Activated T-cell treated with anti-CD3 and anti-CD28 coated beads, Interleukin-2, amount 50 U/mL, for 72 hours (primary cell): ENCODE measurements at places on chromosomes 2 and 18. TPM values are rescaled to one million over a fixed set of nuclear protein-coding genes. Genes with fewer than 3 reads are reported as not detected.

LTBP1 gene
- 0.50 TPM for total RNA-seq

DNA sequence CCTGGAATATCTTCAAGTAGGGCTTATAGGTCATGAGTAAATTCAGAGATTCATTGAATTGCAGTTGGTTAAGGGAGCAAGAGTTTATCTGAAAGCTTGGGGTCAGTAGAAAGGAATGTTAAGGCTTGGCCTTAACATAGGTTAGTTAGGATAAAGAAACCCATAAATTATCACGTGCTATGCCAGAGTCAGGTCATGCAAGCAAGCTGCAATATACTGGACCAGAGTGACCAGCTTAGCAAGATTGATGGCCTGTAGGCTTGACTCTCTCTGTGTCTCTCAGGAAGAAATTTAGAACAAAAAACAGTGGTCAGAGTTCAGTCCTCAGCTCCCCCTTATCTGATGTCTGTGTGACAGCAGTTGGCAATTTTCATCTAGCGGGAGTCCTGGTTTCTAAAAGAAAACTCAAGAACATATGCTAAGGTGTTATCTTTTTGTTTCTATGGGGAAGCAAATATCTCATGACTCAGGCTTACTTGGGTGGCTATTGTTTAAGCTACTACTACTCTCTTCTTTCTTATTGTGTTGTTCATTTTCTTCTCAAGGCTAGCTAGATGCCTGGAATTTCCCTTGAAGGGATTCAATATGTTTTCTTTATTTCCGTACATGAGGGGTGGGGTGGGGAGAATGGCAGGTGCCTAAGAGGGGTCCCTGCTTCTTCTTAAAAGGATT is 28.7 kb upstream of the MARCO start:
- DNase-seq: no peak

- DNase-seq: no peak
These were observed 277.9 kb downstream of the MBD2 start for GRCh38 chr18:53946594-53946993.

- DNase-seq: no peak
These were observed 31.6 kb downstream of the RBBP8 start for GRCh38 chr18:22964722-22965121.

DNA sequence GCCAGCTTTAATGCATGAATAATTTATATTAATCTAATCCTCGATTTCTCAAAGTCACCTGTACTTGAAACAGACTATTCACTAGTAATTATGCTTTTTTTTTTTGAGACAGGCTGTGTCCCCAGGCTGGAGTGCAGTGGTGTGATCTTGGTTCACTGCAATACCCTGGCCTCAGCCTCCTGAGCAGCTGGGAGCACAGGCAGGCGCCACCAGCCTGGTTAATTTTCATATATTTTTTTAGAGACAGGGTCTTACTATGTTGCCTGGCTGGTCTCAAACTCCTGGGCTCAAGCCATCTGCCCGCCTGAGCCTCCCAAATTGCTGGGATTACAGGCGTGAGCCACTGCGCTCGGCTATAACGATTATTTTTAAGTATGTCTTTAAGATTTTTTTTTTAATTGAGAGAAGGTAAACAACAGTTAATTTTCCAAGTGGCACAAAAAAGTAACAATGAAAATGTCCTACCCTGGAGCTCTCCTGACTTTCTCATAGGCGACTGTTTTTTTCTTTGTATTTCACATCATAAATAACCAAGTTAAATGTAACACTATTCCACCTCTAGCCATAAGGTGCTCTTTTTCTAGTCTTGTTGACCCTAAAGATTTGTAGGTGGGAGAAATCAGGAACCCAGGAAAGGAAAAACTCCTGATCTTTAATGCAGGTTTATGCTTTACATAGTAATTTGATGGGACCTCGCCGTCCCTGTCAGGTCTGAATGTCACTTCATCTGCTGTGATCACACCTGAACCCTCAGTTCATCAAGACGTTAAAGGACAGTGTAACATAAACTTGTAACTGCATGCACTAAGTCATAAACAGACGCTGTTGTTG is 1.3 kb upstream of the ANKRD12 start:
- no peak for DNase-seq

MYO7B gene
- total RNA-seq: 0.79 TPM

- DNase-seq: no peak
These were observed 109.6 kb downstream of the LAMA3 start for GRCh38 chr18:23798824-23799223.

DNA sequence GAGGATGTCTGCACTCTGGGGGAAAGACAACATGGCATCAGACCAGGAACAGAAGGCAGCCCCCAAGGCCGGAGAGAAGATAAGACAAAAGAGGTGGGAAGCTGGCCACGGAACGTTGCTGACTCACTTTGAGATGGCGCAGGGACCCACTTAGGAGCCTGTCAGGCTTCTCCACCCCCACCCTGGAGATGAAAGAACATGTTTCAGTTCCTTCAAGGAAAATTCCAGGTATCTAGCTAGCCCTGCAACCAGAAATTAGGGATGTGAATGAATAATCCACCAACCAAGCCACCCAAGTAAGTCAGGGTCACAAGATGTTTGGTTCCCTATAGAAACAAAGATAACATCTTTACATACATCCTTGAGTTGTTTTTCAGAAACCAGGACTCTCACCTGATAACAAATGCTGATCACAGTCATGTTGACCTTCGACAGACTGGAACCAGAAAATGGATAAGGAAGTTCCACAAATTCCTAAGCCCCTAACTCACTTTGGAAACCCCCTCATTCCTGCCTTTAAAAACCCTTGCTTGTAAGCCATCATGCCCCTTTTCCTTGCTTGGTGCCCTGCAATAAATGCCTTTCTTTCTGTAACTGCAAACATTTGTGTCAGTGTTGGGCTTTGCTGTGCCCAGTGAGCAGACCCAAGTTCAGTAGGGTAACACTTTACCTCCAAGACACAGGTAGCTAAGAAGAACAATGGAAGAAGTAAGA is 31.9 kb downstream of the PSTPIP2 start:
- DNase-seq: no peak

RAMP1 gene
- 1.00 TPM for total RNA-seq

DNA sequence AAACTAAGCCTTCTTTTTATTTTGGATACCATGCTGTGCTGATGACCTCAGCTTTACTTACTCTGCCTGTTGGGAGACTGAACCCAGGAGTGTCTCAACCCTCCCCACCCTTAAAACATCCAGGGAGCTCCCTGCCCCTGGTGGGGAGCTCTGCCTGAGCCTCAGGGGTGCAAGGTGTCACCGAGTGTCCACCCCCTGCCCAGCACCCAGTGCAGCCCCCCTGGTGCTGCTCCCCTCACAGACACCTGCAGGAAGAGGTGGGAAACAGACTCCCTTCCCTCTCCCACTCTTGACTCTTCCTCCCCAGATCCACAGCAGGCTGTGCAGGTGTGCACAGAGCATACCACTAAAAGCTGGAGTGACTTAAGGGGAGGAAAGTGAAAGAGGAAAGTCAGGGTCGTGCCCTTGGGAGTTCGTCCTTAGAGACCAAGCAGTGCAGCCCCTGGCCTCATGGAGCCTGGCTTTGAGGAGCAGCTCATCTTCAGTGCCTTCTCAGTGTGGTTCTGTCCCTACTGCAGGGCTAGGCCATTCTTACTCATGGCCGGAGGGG is 51.3 kb downstream of the MYO7B start:
- no peak for DNase-seq

- DNase-seq: no peak
These were observed 105.0 kb upstream of the CCDC150 start for GRCh38 chr2:196534495-196534894.

- DNase-seq: no peak
These were observed 35.6 kb upstream of the PRLH start for GRCh38 chr2:237530472-237531433.

DNA sequence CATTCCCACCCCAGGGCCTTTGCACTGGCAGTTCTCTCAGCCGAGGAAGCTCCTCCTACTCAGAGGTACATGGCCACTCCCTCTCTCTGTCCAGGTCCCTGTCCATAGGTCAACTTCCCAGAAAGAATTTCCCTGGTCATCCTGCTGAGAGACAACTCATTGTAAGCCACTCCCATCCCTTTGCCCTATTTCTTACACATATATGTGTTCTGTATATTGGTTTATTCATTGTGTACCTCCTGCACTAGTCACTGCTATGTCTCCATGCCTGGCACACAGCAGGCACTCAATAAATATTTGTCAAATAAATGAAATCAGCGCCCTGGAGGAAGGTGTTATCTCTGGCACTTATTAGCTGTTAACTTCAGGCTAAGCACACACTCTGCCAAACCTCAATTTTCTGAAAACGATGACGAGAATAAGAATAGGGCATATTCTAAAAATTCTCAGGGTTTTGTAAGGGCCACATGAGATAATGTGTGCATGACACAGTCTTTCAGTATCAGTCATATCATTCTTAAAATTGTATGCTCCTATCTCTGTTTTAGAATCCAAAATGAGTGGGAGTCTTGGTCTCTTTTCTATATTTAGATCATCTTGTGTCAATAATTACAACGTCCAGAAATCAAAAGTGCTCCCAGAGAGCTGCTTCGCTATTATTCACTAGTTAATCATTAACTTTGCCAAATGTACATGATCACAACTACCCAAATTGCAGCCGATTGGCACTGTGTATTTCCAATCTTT is 198.0 kb downstream of the ALK start:
- no peak for DNase-seq

GRCh38 chr18:24190590-24190989 is 51.7 kb downstream of the CABYR start:
- no peak for DNase-seq

UGT1A7 gene
- not detected for total RNA-seq

KCNE4 gene
- total RNA-seq: not detected

DNA sequence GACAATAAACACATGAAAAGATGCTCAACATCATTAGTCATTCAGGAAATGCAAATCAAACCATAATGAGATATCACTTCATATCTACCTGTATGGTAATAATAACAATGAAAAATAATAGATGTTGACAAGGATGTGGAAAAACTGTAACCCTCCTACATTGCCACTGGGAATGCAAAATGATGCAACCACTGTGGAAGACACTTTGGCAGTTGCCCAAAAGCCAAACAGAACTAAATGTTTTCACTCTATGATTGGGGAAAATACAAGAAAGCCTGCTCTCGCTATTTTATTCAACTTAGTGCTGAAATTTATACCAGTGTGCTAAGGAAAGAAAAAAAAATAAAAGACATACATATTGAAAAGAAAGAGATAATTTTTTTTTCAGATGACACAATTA is 934.5 kb downstream of the CNTNAP5 start:
- DNase-seq: no peak

DNA sequence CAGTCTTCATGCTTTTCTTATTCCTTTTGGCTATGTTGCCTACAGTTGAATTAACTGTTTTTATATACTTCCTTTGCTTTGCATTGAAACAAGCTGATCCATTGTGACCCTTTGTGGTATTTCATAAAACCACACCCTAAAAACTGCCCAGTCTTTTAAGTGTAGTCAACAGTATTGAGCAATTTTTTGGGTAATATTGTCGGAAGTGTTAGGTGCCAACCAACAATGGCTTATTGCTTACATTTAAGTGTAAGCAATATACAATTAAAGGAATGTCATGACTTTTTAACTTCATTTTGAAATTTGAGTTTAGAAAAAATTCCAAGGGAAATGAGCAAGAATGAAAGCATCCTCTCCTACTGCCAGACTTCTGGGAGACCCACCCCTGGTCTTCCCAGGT is 174.1 kb downstream of the NEDD4L start:
- no peak for DNase-seq

CEBPZOS gene
- total RNA-seq: 39.7 TPM

- DNase-seq: no peak
These were observed 557.9 kb downstream of the CCDC85A start for GRCh38 chr2:56741601-56742102.

CDH7 gene
- not detected for total RNA-seq

DNA sequence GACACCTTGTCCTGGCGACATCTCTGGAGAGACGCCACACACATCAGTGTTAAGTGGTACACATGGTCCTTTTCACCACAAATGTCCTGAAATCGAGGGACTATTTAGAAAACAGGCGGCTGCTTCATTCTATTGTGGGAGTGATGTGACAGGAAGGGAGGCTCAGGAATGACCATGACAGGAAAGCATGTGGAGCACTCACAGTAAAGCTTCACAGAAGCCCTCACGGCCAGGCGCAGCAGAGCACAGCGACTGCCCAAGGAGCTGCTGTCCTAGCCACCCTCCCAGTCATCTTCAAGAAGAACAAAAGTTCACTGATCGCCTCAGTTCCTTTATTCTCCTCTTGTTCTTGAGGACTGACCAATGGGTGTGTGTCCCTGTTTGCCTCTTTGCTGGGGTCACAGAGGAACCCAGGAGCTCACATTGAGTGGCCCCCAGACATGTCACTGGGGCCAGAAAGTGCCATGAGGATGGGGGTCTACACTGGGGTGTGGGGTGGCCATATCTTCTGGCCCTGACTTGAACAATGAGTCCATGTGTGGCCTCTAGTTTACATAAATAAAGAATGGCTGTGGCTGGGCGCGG is 84.6 kb upstream of the RANBP2 start:
- no peak for DNase-seq

GRCh38 chr2:121326628-121327027 is 41.6 kb upstream of the TFCP2L1 start:
- DNase-seq: no peak

DSG2 gene
- 1.6 TPM for total RNA-seq

DNA sequence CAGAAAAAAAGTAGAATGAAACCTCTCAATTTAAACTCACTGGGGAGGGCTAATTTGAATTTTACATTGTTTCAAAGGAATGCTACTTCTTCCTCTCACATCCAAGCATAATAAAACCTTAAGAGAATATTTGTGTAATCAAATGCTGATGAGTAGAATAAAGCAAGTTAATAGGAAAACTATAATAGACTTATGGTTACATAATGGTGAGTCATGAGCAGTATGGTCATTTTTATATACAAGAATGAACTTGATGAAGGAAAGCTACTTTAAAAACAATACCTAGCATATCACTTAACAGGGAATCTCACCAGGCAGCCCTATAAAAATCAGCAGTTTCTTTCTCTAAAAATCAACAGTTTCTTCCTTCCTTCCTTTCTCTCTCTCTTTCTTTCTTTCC is 80.3 kb downstream of the VSNL1 start:
- DNase-seq: no peak

DNA sequence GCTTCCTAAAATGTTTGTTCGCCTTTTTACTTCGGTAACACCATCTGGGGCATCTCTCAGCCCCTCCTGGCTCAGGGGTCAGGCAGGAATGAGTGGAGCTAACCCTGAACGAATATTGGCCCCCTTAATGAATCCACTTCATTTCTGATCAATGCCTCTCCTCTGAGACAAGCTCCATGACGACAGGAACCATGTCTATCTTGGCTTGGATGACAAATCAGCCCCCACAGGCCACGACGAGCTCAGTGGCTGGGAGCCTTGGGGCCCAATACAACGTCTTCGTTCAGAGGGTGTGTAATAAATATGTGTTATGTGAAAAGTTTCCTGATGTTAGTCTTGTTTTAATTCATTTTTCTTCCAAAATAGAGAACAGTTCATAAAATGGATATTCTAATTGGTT is 133.0 kb downstream of the COL6A3 start:
- no peak for DNase-seq

- DNase-seq: no peak
These were observed 89.9 kb downstream of the ASAP2 start for GRCh38 chr2:9296559-9296958.

- DNase-seq: no peak
These were observed 268.2 kb upstream of the SESTD1 start for GRCh38 chr2:179532863-179533278.

GPR39 gene
- not detected for total RNA-seq

- DNase-seq: no peak
These were observed 9.1 kb downstream of the MBOAT2 start for GRCh38 chr2:8994386-8994785.
